Left ventricle myocardium inferior (tissue), 1 donor: ENCODE measurements at places on chromosomes 16 and 17.

DNA sequence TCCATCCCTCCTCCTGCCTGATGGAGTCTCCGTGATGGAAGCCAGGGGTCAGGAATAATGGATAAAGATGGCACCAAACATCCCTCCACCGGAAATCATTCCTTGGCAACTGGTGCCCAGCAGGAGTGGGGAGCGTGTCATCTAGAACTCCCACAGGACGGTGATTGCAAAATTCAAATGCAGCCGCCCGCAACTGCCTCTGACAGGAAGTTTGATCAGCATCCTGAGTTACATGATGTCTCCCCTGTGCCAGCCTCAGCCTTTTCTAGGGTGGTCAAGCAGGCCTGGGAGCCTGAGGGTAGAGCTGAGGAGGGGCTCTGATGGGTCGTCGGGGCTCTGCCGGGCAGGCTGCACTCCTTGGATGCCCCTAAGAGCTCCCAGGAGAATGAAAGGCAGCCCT is 52.8 kb downstream of the GSG1L start:
- DNase-seq, result no peak

DNA sequence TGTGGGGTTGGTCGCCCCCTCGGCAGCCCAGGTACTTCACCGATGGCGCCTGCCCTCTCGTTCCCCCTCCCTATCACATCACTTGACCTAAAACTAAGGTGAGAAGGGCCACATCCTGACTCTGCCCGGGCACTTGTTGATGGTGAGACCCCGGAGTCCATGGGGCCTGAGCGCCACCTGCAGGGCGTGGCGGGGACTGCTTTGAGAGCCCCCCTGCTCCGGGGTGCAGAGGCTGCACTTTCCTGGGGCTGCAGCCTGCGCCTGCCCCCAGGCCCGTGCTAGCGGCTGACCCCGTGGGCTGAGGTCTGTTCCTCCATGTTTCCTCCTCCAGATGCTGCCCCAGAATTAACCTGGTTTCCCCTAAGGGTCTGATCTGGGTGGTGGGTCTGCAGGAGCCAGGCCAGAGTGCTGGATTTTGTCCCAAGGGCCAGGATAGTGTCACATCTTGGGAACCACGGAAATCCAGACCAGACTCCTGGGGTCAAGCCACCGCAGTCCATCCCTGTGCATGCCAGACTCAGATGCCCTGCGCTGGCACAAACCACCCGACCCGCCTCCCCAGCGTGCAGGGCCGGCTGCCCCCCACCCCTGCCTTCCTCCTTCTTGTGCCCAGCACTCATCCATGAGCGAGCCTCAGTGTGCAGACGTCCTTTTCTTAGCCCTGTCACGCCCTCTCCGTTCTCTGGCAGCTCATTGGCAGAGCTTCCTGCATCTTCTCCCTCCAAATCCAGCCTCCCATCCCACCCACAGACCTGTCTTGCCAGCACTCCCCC is 2.7 kb downstream of the NDUFAF8 start:
- no peak for DNase-seq

DNA sequence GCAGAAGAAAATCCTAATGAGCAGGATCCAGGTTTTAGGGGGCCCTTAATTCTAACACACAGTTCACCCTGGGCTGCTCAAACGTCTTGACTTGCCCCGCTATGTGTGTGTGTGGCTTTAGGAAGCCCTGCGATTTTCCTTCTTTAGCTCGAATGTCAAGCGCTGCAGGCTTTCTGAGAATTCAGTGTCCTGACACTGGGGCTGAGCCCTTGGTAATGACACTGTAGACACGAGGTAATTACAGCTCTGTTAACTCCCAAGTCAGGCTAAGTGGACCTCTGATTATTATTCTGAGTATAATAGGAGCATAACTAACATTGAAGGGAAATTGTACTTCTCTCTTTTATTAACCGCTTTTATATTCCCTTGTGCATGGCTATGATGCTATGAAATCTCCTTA is 202.1 kb downstream of the RBFOX1 start:
- no peak for DNase-seq

DNA sequence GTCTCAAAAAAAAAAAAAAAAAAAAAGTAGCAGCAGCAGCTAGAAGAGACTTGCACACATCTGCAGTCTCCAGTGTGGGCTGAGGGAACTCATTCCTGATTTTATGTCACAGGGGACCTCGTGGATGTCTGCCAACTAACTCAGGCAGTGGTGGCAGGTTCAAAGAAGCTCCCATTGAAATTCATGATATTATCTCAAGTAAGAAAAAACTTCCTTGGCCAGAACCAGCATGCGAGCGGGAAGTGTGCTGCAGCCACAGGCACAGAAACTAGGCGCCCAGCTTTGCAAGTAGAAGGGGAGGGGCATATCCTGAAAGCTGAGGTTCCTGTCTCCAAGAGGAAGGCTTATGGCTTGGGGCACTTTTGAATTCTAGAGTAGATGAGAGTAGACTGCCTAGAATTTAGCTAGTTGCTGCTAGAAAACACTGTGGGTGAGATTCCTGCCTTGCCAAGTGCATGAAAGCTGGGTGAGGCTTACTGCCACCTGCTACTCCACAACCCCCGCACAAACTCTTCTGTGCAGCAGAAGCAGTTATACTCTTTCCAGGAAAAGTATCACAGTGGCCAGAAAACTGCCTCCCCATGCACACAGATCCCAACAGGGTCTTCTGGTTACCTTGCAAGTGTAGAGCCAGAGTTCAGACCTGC is 603.8 kb upstream of the CA10 start:
- DNase-seq, result no peak

GRCh38 chr17:51087072-51087757 is 33.5 kb downstream of the SPAG9 start:
- DNase-seq, result no peak

DNA sequence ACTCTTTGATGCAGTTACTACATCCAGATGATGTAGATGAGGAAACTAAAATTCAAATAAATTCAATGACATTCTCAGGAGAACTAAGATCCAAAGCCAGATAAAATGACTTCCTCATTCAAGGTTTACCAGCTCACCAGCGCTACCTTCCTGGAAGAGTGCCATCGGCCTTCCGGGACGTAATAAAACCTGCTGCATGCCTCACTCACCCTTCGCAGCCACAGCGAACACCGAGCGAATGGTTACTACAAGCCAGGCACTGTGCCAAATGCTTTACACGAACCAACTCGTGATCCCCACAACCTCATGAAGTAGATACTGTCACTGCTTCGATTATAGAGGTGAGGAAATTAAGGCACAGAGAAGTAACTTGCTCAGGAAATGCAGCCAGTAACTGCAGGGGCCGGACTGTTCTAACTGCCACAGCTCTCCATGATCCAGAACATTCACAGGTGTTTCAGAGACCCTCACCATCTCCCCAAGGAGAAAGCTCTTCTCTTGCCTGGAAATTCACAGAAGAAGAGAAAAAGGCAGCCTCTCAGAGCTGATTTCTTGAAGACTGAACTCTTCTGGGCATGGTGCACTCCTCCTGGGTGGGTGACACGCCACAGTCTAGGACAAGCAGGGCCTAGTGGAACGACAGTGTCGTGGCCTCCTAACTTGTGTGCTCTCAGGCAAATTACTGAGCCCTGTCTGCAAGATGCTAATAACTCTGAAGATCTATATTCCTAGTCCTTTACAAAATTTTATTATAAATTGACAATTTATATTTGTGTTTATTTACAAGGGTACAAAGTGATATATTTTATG is 46.8 kb downstream of the HIC1 start:
- peak; percentile 31 for DNase-seq

DNA sequence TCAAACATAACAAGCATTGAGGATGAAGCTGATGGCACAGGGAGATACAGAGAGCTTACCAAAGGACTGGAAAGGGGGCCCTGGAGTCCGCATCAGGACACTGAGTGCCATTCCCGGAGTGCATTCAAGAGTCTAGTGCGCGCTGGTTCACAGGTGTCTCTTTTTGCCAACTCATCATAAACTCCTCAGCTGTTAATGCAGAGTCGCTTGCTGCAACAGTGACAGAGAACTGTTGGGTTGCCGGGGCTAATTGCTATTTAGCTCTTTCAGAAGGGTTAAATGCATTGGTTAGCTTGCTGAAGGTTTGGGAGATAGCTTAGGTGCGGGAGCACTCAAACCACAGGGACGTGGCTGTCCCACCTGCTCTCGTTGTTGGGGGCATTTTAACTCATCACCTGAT is 1091.6 kb upstream of the EEF2KMT start:
- no peak for DNase-seq
